ENCODE measurements at places on chromosomes 7 and 10.

GRCh38 chr10:128711806-128712205, 585.6 kb upstream of the MKI67 start:
- DNase-seq, result no peak

DNA sequence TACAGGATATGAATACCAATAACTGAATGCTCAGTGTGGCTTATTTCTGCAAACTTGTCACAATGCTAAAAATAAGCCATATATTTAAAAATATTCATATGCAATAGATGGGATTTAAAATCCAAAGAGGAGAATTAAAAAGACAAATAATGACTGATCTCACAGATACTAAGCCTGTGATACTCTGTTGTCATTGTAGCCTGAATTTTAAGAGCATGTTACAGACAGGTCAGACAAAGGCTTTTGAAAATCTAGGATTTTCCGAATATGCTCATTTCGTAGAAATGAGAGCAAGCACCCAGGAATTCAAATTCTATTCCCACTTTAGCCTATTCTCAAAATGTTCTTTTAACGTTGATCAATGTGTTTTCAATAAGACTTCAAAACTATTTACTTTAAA, 269.7 kb downstream of the PCDH15 start:
- no peak for DNase-seq

DNA sequence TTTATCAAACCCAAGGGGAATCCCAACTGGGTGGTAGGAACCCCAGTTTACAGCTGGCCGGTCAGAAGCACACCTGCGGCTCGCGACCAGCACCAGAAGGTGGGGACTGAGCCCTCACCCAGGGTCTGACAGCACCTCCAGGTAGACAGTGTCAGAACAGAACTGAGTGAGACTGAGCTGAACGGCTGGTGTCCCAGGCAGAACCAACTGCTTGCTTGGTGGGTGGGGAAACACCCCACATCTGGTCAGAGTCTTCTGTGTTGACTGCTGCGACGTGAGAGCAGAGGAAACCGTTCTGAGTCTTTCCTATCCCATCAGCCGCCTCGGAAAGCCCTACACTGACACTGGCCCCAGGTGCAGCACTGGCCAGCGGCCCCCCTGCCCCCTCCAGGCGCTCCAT, 160.7 kb downstream of the MAD1L1 start:
- no peak for DNase-seq

DNA sequence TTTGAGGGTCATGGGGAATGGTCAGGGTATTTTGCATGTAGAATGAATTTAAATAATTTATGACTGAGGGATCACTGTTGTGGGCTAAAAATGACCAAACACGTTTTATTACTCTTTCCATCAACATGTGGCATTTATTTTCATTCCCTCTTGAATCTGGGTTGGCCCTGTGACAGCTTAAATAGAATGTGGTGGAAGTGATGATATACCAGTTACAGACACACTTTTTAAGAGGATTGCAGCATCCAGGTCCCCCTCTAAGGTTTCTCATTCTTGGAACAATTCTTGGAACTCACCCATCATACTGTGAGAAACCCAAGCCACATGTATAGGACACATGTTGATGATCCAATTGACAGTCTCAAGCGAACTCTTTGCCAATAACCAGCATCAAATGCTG, 272.4 kb downstream of the ETV1 start:
- DNase-seq, result no peak

DNA sequence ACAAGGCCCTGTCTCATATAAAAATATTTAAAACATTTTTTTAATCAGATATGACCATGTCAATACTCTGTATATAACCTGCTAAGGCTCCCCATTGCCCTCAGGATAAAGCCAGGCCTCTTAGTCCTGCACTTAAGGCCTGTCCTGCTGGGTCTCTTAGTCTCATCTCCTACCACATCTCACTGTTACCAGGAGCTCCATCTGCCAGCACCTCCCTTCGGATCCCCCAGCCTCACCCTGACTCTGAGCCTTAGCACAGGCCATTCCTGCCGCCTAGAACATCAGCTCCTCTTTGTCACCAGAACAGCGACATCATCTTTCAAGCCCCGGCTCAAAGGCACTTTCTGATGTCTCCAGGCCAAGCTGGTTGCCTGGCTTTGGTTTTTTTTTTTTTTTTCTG, 25.7 kb upstream of the GTF2IRD1 start:
- no peak for DNase-seq

- DNase-seq, result no peak
Observed at GRCh38 chr10:132941640-132942051, 724 bp downstream of the CFAP46 start.

DNA sequence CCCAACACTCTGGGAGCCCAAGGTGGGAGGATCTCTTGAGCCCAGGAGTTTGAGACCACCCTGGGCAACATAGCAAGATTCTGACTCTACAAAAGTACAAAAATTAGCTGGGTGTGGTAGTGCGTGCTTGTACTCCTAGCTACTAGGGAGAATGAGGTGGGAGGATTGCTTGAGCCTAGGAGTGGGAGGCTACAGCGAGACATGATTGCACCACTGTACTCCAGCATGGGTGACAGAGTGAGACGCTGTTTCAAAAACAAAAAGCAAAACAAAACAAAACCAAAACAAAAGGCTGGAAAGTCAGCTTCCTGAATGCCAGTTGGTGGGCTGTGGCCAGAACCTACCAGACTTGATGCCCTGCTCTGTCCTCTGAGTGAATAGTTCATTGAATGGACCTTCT, 242.8 kb downstream of the PHTF2 start:
- no peak for DNase-seq

Measured in AG20443 (cell line).